Mesenteric fat pad (tissue), 1 donor: ENCODE measurements at places on chromosomes 5 and 9.

DNA sequence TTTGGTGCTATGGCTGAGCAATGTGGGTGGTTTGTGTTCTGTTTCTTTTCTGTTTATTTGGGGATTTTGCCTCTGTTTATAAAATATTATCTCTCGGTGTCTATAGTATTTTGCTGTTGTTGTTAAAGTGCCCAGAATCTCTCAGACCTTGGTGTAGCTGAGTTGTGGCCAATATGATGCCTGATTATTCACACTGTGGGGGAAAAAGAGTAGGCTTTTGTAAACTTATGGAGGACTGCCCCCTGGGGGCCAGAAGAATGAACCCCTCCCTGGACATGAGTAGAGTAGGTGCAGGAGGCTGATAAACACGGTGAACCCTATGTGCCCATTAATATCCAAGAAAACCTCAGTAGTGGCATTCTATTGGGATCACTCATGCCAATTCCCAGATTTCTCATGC is 49.0 kb upstream of the DPYSL3 start:
- no peak for DNase-seq

- no peak for DNase-seq
These were observed 623.8 kb upstream of the TYRP1 start for GRCh38 chr9:12069366-12069765.

DNA sequence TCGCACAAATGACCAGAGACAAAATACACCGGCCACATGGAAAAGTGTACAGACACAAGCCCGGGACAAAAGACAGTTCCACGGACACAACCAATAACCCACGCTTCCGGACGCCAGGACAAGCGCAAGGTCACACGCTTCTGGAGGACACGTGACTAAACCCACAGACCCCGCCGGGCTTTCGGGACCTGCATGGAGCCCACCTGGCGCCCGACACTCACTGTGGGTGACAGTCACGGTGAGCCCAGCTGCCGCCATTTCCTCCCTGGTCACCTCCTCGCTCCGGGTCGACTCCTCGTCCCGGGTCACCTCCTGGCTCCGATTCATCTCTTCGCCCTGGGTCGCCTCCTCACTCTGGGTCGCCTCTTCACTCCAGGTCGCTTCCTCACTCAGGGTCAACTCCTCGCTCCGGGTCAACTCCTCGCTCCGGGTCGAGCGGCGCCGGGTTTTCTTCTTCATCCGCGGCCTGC is 470 bp downstream of the BAG1 start:
- DNase-seq, result no peak

DNA sequence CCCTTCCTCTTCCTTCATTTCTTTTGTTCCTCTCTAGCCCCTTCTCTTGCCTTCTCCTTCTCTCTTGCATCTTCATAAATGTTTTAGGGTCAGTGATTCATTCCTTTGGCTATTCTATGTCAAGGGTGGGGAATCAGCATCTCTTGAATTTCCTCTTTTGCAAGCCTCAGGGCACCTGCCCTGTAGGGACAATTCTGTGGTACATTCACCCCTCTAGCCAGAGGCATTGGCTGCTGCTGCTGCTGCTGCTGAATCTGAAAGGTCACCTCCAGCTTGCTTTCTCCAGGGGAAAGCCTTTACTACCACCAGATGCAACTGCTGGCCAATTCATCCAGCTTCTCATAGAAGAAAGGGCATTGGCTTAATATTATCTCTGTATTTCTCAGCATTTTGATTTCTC is 87.3 kb downstream of the INSYN2B start:
- no peak for DNase-seq

GRCh38 chr5:60102961-60103693 is 209.6 kb upstream of the PDE4D start:
- no peak for DNase-seq

DNA sequence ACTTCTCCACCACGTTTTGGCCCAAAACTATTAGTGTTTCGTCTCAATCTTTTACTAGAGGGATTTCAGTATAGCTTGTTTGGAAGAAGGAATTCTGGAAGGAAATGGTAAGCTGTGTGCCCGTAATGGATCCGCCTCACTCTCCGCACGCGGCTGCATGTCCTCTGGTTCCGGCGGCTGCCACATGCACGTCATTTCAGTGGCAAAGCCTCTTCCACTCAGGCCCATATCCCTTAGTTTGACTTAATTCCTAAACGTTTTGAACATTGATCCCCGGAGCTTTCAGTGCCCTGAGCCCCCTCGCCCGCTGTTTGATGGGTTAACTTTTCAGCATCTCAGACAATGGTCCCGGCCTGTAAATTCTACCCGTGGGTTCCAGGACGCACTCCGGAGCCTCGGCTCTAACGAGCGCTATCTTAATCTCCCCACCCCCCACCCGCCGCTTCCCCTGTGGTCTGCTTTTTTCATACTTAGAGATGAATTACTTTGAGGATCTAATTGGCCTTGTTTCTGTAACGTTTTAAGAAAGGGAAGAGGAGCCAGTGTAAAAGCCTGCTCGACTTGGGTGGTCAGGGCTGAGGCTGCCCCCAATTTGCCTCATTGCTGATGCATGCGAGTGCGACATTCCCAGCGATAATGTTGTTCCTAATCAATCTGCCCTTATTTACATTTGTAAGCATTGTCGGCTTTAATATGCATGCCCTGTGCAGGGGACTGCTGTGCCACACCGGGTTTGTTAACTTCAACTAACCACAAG is 4.6 kb downstream of the PTCH1 start:
- no peak for DNase-seq

DNA sequence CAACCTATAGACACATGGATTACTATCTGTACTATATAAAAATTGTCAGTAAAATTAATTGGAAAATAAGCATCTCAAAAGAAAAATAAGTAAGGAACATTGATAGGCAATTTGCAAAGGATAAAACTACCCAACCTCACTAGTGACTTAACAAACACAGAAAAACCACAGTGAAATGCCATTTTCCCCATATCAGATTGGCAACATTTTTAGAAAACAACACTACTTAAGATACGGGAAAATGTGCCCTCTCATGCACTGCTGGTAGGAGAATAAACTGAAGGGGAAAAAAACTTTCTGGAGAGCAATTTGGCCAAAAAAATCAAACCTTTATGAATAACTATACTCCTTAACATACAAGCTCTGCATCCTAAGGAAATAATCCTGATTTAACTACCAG is 254.0 kb downstream of the DEPDC1B start:
- no peak for DNase-seq

DNA sequence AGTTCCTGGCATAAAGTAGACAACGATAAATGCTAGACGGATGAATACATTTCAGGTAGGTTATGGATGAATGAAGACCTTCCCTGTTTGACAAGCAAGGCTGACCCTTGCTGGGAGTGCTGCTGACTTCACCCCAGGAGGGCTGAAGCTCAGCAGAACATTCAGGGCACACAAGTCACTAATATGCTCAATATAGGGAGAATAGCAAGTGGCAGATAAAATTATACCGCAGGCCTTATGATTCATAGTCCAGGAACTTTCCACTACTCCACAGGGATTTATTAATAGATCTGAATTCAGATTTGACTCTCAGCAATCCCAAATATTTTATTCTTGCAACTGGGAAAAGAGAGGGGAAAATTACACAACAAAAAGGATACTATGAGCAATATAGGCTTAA is 38.2 kb upstream of the GRAMD2B start:
- no peak for DNase-seq

DNA sequence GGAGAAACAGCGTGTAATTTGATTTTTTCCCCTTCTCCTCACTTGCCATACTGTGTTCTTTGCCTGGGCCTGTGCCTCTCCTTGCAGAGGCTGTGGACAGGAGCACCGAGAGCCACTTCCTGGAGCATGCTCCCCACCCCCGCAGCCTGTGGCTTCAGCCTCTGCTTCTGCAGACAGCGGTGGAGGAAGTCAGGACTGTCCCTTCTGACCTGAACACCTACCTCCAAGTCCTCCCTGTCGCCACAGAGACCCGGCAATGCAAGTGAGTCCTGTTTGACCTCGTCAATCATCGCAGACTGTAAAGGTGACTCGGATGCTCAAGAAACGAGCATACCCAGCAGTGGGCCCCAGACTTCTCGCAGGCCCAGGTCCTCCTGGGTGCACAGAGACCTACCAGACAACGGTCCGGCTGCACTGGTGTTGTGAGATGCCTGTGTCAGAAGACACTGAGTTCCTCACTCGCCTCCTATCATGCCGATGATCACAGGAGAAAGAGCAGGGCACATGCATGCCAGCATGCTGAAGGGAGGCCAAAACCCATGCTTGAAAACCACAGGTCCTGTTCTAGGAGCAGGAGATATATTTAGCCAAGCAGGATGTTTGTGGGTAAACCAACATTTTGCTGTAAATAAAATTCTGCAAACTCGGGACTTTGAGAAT is 198.8 kb downstream of the AUH start:
- no peak for DNase-seq

GRCh38 chr5:60436518-60436917 is 263.4 kb downstream of the DEPDC1B start:
- no peak for DNase-seq

GRCh38 chr9:124126648-124127646 is 115.4 kb downstream of the LHX2 start:
- peak; percentile 91 for DNase-seq

GRCh38 chr9:21326526-21327139 is 8.6 kb downstream of the KLHL9 start:
- no peak for DNase-seq

DNA sequence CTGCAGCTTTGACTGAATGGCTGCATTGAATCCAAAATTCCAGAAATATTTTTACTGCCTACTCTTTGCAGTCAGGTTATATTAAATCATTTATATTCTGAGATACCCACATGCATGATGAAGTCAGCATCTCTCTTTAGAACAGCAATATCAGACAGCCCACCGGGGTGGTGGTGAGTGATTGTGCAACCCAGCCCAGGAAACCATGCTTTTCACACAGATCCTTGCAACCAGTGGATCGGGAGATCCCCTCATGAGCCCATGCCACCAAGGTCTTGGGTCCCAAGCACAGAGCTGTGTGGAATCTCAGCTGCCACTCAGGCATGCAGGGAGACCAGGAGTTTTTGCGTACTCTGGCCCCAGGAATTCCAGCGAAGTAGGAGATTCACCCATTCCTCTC is 226.5 kb downstream of the DTWD2 start:
- no peak for DNase-seq

DNA sequence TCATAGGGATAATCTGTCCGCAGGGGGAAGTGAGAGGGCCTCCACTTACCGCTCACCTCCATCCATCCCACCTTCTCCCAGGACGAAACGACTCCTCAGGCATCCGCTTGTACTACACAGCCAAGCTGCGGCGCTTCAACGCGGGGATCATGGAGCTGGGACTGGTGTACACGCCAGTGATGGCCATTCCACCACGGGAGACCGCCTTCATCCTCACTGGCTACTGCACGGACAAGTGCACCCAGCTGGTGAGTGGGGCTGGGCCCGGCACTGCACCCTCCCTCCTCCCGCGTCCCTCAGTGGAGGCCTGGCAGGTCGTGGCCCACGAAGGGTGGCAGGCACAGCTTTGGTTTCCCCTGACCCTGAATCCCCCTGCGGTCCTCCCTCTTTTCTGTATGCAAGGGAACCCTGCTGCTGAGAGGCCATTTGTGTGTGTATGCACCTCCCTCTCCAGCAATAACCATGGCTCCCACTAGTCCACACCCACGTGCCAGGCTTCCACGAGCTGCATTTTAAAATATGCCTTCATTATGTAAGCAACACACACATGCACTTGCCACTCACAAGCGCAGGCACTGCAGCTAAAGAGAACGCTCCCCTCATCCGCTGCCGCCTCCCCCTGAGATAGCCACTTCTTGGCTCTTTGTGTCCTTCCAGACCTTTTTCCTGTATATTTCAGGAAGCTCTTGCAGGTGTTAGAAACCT is 11.8 kb downstream of the DBH start:
- no peak for DNase-seq

- no peak for DNase-seq
These were observed 391.2 kb upstream of the SGCD start for GRCh38 chr5:155935723-155936122.

- no peak for DNase-seq
These were observed 28.7 kb downstream of the DNM1 start for GRCh38 chr9:128231638-128232527.

DNA sequence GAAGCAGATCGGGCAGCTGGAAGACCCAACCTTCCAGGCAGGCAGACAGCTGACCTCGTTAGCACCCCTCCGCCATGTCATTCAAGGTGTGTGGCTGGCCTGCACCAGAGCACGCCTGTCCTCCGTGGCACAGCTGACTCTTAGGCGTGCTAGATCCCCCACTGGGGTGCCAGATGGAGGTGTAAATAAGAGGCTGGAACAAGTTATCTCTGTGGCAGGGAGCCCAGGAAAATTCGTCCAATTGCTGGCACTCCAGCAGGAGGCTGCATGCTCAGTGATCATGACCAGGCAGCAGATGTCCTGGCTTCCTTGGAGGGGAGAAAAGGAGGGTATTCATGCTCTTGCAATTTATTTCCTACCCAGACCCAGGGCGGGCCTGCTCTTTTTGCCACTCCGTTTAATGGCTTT is 7.8 kb upstream of the ALDOB start:
- DNase-seq, result no peak

GRCh38 chr5:172224996-172225395 is 31.0 kb downstream of the EFCAB9 start:
- no peak for DNase-seq

- DNase-seq, result no peak
These were observed 543 bp downstream of the ST8SIA4 start for GRCh38 chr5:100902440-100903038.

DNA sequence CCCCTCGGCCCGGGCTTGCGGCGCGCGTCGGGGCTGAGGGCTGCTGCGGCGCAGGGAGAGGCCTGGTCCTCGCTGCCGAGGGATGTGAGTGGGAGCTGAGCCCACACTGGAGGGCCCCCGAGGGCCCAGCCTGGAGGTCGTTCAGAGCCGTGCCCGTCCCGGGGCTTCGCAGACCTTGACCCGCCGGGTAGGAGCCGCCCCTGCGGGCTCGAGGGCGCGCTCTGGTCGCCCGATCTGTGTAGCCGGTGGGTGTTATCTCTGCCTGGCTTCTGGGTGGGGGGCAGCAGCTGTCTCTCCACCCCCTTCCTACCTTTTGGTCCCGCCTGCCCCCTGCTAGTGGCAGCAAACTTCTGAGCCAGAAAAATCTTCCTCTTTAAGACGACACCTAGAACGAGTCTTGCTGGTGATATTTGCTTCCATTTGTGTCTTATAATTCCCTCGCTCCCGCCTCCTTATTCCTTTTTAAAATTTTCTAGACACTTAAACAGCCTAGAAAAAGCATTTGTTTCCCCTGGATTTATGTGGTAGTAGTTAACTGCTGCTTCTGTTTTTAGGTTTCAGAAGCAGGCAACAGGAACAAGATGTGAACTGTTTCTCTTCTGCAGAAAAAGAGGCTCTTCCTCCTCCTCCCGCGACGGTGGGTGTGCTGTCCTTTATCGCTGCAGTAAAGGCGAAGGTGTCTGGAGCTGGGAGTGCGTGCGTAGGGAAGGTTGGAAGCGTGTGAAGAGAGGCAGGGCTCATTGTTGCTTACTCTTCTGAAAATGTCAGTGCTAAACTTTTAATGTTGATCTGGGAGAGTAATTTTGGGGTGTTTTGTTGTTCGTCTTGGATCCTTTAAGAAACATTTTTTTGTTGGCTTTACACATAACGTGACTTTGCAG is 554 bp downstream of the JAK2 start:
- DNase-seq, result no peak

GRCh38 chr5:124065508-124065907 is 553.5 kb downstream of the CSNK1G3 start:
- no peak for DNase-seq

- no peak for DNase-seq
These were observed 12.4 kb upstream of the TMC1 start for GRCh38 chr9:72509053-72509452.

GRCh38 chr9:134010310-134011173 is 14.7 kb upstream of the BRD3OS start:
- no peak for DNase-seq
